ENCODE measurements at places on chromosomes 7 and 10.
A peak's percentile ranks its signal among the peaks of the same experiment; 100 is the strongest.

GRCh38 chr7:45601094-45601493 is 26.9 kb downstream of the ADCY1 start:
- DNase-seq, result no peak

DNA sequence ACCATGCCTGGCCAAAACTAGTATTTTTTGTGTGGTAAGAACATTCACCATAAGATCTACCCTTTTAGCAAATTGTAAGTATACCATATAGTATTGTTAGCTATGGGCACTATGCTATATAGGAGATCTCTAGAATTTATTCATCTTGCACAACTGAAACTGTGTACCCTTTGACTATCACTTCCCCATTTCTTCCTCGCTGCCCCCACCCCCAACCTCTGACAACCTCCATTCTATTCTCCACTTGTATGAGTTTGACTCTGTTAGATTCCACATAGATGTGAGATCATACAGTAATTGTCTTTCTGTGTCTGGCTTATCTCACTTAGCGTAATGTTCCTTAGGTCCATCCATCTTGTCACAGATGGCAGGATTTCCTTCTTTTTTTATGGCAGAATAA is 3.6 kb downstream of the CASP7 start:
- DNase-seq, result no peak

DNA sequence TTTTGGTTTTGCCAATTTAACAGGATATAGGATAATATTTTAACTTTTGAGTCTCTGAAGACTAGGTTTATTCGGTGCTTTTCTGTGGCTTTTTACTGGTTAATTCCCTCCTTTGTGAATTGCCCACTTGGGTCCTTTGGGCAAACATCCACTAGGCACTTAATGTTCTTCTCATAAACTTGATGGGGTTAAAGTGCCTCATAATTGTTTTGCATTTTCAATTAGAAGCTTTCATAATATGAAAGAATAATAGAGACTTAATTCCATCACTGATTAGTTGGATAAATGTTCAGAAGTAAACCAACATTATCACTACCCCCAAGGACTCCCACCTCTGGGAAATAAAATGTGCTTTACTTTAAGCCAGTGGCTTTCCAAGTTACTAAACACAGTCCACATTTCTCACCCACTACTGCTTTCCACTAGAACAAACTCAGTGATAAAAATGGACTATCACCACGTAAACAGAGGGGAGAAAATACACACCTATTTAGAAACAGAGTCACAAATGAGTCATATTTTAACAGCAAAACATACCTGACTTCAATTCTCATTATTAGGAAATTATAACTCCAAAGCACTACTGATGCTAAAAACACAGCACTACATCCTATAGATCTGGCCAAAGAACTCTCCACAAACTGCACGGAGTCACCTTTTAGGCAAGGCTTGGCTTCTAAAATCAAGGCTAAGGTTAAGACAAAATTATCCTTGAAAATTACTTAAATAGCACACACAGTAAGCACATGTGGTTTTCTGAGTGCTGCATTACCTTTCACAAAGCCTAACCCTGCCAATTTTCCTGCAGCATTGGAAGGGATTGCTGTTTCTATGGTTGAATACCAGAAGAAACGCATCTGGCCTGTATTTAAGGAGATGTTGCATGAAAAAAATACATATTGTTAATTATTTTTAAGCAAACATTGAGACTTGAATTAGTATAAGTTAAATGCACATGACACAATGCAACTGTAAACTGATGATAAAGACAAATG is 41.2 kb downstream of the PARD3 start:
- no peak for DNase-seq

DNA sequence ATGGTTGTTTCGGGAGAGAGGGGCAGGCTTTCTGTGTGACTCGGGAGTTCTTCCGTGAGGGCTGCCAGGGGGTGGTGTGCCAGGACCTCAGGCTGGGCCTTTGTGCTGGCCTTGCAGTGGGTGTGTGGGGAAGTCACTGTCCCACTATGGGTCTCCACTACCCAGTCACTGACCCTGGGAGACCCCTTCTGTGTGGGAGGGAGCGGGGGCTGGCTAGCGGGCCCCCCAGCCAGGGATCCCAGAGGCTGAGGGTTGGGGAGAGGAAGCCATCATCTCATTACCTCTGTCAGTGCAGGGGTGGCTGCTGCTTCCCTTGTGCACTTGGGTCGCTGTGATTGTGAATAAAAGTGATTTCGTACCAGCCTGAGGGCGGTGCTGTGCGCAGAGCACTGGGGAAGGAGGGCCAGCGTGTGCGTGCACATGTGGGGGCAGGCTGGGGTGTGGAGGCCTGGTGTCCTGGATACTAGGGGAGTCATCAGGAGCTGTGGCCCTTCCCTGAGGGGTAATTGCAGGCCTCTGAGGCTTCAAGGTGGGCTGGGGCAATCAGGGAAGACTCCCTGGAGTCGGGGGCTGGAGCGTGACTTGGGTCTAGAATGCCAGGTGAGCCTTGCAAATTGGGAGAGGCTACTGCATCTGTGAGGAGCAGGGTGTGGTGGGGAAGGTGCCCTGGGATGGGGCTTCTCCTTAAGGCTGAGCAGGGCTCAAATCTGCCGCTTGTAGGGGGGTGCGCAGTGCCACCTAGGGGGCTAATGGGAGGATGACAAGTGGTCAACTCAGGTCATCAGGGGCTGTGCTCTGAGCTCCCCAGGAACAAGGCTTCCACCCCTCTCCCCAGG is 98.9 kb downstream of the NEURL1 start:
- DNase-seq, result peak; percentile 53

- DNase-seq, result no peak
These were observed 34.4 kb downstream of the VSTM4 start for GRCh38 chr10:49080965-49081364.

DNA sequence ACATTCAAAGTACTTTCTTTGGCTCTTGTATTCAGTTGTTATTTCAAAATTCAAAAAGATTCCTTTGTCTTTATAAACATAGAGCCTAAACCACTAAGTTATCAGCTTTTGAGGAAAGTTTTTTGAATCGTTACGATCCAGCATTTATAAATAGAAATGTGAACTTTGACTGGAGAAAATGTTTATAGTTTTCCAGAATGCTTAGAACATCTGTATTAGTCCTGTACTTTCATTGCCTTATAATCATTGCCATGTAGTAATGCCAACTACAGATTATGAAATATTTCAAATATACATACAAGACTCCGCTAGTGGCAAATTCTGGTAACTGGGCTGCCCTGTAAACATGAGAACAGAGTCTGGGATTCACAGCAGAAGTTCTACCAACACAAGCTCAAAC is 191.3 kb upstream of the PRKCQ start:
- DNase-seq, result no peak

- DNase-seq, result no peak
These were observed 6.9 kb downstream of the CELF2 start for GRCh38 chr10:11024596-11024995.

DNA sequence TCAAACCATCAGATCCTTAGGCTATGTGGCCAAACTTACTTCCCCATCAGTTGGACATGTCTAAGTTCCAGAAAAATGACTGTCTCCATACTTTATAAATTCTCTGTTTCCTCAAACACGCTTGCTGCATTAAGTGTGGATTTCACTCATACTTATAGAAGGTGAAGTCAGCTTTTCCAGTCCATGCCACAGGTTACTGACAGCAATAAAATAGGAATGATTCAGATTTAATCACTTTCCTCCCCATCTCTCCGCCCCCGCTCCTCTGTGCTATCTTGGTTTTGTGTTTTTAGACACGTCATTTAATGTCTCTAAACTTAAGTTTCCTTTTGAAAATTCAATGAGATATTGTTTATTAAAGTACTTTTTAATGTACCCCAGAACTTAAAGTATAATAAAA is 1098.0 kb upstream of the C7orf33 start:
- no peak for DNase-seq

DNA sequence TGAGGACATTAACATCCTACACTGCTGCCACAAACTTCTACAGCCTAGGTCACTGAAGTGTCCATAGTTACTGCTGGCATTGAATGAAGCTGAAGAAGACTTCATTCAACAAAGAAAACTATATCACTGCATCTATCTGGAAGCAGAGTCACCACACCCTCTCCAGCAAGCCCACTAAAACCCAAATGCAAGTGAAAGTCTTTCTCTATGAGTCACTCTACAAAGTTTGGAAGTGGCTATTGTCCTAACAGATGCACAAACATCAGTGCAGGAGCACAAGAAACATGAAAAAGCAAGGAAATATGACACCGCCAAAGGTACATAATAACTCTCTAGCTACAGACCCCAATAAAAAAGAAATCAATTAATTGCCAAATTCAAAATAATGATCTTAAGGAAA is 43.5 kb upstream of the CAMK2B start:
- DNase-seq, result no peak

DNA sequence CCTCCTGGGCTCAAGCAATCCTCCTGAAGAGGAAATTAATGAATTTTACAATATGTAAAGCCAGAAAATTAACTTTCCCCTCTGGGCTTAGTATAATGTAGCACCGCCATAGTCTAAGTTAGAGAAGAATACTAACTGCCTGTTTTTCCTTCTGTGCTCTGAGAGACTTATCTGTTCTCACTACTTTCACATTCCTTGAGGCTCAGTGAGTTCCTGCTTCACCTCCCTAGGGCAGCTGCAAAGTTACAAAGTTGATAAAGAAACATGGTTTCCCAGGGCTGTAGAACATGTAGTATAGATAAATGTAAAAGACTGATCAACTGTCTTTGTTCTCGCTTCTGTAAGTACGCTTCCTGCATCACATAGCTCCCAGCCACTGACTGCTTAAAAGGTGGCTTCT is 16.0 kb upstream of the OLAH start:
- no peak for DNase-seq

DNA sequence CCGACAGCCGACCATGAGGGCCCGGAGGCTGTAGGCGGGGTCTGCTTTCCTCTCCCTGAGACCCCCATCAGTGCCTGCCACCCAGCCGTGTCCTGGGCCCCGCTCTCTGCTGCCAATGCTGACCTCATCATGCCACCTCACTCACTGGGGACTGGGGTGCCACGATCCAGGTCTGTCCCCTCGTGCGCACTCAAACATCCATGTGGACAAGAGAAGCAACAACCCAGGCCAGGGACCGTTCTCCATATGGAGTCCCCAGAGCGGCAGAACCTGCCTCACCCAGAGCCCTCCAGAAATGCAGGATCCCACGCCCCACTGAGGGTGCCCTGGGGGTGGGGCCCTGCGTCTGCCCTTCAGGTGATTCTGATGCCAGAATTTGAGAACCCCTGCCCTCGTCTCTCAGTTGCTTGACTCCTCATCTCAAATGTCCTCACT is 210.0 kb upstream of the PPP2R2D start:
- no peak for DNase-seq

GRCh38 chr10:104966563-104967297 is 325.6 kb downstream of the SORCS3 start:
- DNase-seq, result no peak

- DNase-seq, result no peak
These were observed 55.3 kb upstream of the ZNF438 start for GRCh38 chr10:31087011-31087410.

All from CD4-positive, alpha-beta T cell treated with Interleukin-6 for 4 hours (primary cell).